Gastroesophageal sphincter (tissue), 4 donors: ENCODE measurements at places on chromosomes 11 and 22. TPM values are rescaled to one million over a fixed set of nuclear protein-coding genes. Genes with fewer than 3 reads are reported as not detected.

The PHETA2 gene
- total RNA-seq, result 32.1 TPM

The YPEL4 gene
- total RNA-seq, result 1.5 TPM

The PRR33 gene
- not detected for total RNA-seq

- ATAC-seq, result peak; percentile 46
Observed at GRCh38 chr11:75194147-75194546, 43.2 kb downstream of the SLCO2B1 start.

- ATAC-seq, result no peak
Observed at GRCh38 chr11:129840236-129840635, 24.6 kb downstream of the TMEM45B start.

GRCh38 chr22:46238541-46238940 is 11.6 kb downstream of the CDPF1 start:
- no peak for ATAC-seq

- no peak for ATAC-seq
Observed at GRCh38 chr11:83278351-83278750, 7.8 kb downstream of the CCDC90B start.

DNA sequence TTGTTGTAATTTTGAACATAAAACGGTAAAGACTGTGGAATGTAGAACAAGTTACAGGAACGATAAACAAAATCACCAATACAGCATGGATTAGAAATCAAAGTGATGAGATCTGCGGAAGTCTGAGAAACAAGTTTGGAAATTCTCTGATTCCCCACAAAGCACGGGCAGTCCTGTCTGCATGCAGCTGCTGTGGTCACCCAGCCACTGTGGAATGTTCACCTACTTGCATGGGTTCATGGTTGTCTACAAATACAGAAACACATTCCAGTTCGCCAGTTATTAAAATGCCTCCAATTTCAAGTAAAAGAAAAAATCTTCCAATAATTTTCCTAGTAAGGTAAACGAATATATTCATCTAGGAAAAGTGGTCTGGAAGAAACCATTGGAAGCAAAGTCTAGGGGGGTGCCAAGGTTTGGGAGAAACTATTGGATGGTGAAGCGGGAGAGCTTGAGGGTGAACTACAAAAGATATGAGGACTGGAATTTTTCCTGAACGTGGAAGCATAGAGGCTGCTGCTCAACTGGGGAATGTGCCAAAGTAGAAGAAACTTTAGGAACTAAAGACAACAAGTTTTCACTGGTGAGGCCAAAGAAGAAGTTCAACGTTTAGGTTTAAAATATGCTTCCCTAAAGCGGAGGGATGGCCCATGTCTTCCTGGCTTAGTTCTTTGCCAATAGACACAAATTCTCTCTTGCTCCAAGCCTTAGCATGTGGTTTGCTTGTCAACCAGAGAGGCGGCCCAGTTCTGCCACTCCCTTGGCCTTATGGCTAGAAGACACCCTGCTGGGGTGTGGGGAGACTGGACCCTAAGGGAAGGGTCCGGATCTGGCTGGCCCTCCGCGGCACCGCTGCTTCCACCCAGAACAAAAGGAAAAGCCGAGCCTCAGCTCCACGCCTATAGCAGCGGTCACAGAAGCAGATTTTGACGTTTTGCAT is 70.2 kb downstream of the CTTN start:
- ATAC-seq, result no peak

GRCh38 chr11:64458997-64459396 is 100.0 kb downstream of the RPS6KA4 start:
- ATAC-seq, result no peak

DNA sequence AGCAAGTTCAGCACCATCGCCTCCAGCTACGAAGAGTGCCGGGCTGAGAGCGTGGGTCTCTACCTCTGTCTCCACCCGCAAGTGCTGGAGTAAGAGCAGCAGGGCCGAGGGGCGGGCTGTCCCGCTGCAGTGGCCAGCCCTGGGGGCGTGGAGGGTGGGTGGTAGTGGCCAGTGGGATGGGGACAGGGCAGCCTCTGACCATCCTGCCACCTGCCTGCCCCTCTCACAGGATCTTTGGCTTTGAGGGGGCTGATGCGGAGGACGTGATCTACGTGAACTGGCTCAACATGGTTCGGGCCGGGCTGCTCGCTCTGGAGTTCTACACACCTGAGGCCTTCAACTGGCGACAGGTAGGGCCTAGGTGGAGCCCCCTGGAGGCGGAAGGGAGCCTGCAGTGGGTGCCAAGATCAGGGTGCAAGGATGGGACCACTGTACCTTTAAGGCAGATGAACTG is 15.0 kb upstream of the BBS1 start:
- ATAC-seq, result no peak

GRCh38 chr11:97019754-97020153 is 629.9 kb downstream of the JRKL start:
- ATAC-seq, result no peak

GRCh38 chr11:43779306-43779705 is 98.8 kb downstream of the HSD17B12 start:
- no peak for ATAC-seq

DNA sequence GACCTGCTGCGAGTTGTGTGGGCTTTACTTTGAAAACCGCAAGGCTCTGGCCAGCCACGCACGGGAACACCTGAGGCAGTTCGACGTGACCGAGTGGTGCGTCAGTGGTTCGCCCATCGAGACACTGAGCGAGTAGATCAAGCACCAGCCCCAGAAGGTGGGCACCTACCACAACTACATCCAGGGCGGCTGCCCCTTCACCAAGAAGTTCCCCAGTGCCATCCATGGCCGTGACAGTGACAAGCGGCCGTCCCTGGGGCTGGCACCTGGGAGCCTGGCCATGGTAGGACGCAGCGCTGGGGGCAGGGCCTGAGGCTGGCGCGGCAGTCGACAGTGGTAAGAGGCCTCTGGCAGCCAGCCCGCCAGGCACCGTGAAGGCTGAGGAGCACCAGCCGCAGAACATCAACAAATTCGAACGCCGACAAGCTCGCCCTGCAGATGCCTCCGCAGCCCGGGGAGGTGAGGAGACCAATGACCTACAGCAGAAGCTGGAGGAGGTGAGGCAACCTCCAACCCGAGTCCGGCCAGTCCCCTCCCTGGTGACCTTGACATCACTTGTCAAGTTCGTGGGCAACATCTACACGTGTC is 545.2 kb upstream of the CCDC179 start:
- ATAC-seq, result no peak
